ENCODE measurements at places on chromosomes 3 and 15. TPM values are rescaled to one million over a fixed set of nuclear protein-coding genes. Genes with fewer than 3 reads are reported as not detected.

DNA sequence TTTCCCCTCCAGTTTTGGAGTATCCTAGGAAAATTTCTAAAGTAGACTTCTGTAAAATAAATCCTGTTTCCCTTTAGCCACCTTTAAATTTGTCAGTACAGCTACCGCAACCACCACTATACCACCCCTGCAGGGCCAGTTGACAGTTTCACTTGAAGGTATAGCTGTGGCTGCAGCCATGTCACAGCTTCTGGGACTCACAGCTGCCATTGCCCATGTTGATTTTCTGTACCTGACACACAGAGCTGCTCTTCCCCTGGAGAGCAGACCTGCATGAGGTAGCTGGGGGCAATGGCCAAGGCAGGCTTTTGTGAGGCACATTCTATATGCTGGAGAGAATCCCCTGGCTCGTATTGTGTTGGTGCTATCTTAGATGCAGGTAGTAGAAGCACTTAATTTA lies 345.4 kb downstream of the LRTM1 start:
- no peak overlapping the region for H3K27ac ChIP-seq
- no peaks in the 10 kb centered on the region for H3K4me1 ChIP-seq
- no peak overlapping the region for H3K4me3 ChIP-seq
- no peak for DNase-seq
- no peaks in the 10 kb centered on the region for H3K36me3 ChIP-seq

- H3K27me3 ChIP-seq = peaks cover 5% of the 10 kb centered on the region
- no peak for DNase-seq
- no peak overlapping the region for H3K27ac ChIP-seq
- H3K36me3 ChIP-seq = peaks cover 5% of the 10 kb centered on the region
Measured at GRCh38 chr3:156847752-156848448, 21.7 kb downstream of the LEKR1 start.

- H3K27me3 ChIP-seq = no peaks in the 10 kb centered on the region
- no peak for DNase-seq
Measured at GRCh38 chr3:45701172-45701867, 12.1 kb downstream of the SACM1L start.

DNA sequence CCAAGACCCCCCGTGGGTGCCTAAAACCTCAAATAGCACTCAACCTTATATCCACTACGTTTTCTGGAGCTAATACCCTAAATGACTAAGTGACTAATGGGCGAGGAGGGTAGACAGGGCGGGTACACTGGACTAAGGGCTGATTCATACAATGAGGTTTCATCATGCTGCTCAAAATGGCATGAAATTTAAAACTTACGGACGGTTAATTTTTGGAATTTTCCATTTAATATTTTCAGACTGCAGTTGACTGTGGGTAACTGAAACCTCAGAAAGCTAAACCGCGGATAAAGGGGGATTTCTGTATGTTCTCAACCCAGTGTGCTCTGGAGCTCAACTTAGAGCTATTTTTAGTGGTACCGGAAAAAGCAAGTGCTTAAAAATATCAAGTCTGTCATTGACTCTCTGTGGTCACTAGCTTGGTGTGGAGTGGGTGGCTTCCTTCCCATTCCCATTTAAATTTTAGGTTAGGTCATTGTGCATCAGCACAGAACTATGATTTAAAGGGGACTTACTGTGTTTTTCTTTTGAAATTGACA lies 72.9 kb downstream of the LRRC28 start:
- no peak for DNase-seq
- no peak overlapping the region for H3K4me3 ChIP-seq
- peaks cover 2% of the 10 kb centered on the region for H3K4me1 ChIP-seq
- no peaks in the 10 kb centered on the region for H3K36me3 ChIP-seq

DNA sequence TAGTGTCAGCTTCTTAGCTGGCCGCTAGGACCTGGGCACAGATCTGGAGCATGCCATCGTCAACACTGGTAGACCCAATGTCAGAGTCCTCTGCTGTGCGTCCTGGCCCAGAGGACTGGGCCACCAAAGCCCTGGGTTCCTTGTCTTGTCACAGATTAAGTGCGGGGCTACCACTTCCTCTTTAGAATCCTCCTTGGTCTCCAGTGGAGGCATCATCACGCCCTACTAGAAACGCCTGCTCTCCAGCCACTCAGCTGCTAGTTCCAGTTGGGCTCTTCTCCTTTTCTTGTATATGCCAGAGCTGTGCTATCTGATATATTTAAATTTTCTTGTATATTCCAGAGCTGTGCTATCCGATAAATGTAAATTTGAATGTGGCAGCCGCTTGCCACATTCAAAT lies 11.2 kb downstream of the PPCDC start:
- no peaks in the 10 kb centered on the region for H3K27me3 ChIP-seq
- no peak for DNase-seq
- no peak overlapping the region for H3K27ac ChIP-seq
- no peak overlapping the region for H3K4me3 ChIP-seq
- H3K4me1 ChIP-seq = peaks cover 53% of the 10 kb centered on the region
- H3K36me3 ChIP-seq = peaks cover 15% of the 10 kb centered on the region

GRCh38 chr3:173007079-173007723 lies 133.8 kb downstream of the SPATA16 start:
- H3K27me3 ChIP-seq = no peaks in the 10 kb centered on the region
- no peak overlapping the region for H3K27ac ChIP-seq
- DNase-seq = no peak

- H3K4me1 ChIP-seq = no peaks in the 10 kb centered on the region
- DNase-seq = no peak
- H3K27me3 ChIP-seq = peaks cover 31% of the 10 kb centered on the region
Measured at GRCh38 chr15:58036579-58036978, 28.9 kb downstream of the ALDH1A2 start.

- H3K36me3 ChIP-seq = no peaks in the 10 kb centered on the region
- no peak overlapping the region for H3K4me3 ChIP-seq
- no peaks in the 10 kb centered on the region for H3K4me1 ChIP-seq
- no peak for DNase-seq
Measured at GRCh38 chr3:34599595-34599994, 801.2 kb downstream of the PDCD6IP start.

The B3GNT5 gene
- total RNA-seq = 0.61 TPM

The LDHAL6B gene
- total RNA-seq = not detected

The C3orf22 gene
- not detected for total RNA-seq

The MCF2L2 gene
- total RNA-seq = 6.5 TPM

The MYZAP gene
- total RNA-seq = not detected

Data from activated naive CD8-positive, alpha-beta T cell treated with anti-CD3 and anti-CD28 coated beads, Interleukin-2, amount 10 ng/mL, durations not matched to agents 7 days and 5 days (primary cell).